ENCODE measurements at places on chromosomes 16 and 17.

DNA sequence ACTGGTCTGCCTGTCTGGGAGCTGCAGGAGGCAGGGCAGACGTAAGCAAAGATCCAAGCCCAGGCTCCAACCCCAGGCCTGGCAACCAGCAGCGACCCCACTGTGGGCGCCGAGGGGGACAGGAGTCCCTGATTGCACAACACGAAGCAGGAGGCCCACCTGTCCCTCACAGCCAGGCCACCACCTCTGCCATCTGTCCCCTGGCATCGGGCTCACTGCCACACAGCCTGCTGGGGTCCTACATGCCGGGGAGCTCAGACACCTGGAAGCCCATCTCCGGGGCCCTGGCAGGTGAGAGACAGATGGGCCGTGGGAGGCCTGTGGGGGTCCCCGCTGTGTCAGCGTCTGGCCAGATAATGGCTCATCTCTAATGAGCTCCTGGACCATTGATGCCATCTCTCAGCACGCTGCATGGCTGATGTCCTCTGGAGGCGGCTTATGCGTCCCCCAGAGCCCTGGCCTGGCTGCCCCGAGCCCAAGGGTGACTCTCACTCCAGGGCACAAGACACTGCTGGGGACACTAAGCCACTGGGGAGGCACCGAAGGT lies 11.3 kb upstream of the RASD1 start:
- DNase-seq, result no peak

DNA sequence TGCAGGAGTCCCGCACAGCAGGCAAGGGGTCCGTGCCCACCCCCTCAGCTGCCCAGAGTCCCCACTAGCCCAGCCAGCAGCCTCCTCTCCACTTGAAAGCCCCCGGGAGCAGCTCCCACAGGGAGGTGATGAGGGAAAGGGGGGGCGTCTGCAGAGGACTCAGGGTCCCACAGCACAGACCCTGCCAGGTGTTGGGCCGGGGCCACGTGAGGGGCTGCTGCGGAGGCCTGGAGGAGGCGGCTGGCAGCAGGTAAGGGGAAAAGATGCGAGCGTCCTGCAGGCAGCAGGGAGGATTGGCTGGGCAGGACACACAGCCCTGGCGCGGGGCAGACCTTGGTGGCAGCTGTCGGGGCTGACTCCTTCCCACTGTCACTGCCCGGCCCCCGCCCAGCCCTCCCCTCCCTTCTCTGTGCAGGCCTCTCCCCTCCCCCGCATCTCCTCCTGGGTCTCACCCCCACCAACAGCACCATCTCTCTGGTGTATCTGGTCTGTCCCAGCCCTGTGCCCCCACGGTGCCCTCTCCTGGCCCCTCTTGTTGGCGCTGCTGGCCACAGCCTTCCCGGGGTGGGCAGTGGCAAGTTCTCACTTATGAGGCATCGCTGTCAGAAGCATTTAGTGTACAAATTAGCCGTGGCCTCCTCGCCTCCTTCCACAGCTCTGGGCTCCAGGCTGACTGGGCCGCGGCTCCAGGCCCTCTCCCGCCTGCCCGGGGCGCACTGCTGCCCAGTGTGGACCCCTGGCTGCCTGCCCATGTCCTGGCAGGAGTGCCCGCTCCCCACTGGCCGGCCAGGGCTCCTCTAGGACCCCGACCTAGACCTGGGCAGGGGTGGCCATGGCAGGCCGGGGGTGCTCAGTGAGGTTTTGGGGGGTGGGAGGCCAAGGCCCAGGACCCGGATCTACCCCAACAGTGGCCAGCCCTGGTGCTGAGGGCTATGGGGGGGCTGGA lies 4.4 kb upstream of the PRR35 start:
- no peak for DNase-seq

- DNase-seq, result no peak
Observed at GRCh38 chr17:13583996-13584700, 17.6 kb downstream of the HS3ST3A1 start.

- DNase-seq, result no peak
Observed at GRCh38 chr16:65837464-65837863, 529.0 kb upstream of the CDH5 start.

DNA sequence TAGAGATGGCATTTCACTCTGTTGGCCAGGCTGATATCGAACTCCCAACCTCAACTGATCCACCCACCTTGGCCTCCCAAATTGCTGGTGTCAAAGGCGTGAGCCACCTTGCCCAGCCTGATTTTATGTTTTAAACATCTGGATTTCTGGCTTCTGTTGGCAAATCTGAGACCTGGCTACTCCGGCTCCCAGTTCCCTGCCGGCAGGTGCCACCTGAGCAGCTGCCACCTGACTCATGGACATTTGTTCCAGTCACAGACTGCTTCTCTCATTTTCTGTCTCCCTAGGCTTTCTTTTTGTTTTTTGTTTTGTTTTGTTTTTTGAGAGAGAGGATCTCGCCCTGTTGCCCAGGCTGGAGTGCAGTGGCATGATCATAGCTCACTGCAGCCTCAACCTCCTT lies 9.6 kb downstream of the PMM2 start:
- DNase-seq, result no peak
